ENCODE measurements at places on chromosomes 5 and 9.

DNA sequence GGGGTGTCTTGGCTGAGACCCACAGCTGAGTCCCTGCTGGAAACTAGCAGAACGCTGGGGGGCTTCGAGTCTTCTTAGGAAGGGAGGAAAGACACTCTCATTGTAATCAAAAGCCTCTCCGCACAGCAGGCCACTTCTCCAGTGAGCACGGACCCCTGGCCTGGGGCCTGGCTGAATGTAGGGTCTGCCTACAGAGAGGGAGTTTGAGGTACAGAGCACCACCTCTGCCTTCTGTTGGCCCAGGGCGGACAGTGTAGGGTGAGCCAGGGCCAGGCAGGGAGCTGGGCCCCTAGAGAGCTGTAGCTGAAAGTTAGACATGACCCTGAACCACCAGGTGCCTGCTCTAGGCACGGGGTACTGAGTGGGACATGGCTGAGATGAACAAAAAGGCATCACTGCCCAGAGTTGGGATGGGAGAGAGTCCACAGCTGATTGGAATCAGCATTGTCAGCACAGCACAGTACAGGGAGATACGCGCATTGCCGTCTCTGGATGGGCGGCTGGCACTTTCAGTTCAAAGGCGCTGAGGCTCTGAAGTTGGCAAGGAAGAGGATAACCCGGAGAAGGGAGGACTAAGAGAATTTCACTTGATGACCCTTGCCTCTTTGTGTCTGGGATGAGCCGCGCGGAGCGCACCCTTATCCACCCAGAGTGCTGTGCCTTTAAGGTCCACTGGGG is 363 bp upstream of the SLC25A48 start:
- no peak for DNase-seq

DNA sequence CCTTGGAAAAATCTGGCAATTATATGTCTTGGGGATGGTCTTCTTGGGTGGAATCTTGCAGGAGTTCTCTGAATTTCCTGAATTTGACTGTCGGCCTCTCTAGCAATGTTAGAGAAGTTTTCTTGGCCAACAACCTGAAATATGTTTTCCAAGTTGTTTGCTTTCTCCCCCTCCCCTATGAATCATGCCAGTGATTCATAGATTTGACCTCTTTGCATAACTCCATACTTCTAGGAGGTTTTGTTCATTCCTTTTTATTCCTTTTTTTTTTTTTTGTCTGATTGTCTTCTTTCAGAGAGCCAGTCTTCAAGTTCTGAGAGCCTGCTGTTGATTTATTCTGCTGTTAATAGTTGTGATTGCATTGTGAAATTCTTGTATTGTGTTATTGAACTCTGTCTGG is 56.7 kb upstream of the SLC44A1 start:
- no peak for DNase-seq

DNA sequence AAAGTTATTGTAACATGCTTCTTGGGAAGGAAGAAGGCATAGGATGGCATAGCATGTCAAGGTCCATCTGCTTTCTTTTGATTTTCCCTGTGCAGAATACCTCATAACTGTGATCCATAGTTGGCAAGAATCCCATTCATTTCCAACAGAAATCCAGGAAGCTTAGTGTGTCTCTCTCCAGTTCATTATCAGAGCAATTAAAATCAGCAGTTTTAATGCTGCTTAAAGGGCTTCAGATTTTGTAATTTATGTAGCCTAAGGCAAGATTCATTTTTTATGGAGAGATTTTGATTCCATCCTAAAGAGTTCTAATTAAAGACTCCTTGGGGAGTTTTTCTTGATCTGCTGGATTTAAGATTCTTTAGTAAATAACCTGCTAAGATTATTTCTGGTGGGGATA is 560.1 kb downstream of the PDE4D start:
- DNase-seq: no peak

GRCh38 chr5:66198837-66199236 is 54.7 kb downstream of the SREK1 start:
- DNase-seq: no peak
